Dermis microvascular lymphatic vessel endothelial cell (primary cell): ENCODE measurements at places on chromosomes 7 and 10. TPM values are rescaled to one million over a fixed set of nuclear protein-coding genes. Genes with fewer than 3 reads are reported as not detected.

DNA sequence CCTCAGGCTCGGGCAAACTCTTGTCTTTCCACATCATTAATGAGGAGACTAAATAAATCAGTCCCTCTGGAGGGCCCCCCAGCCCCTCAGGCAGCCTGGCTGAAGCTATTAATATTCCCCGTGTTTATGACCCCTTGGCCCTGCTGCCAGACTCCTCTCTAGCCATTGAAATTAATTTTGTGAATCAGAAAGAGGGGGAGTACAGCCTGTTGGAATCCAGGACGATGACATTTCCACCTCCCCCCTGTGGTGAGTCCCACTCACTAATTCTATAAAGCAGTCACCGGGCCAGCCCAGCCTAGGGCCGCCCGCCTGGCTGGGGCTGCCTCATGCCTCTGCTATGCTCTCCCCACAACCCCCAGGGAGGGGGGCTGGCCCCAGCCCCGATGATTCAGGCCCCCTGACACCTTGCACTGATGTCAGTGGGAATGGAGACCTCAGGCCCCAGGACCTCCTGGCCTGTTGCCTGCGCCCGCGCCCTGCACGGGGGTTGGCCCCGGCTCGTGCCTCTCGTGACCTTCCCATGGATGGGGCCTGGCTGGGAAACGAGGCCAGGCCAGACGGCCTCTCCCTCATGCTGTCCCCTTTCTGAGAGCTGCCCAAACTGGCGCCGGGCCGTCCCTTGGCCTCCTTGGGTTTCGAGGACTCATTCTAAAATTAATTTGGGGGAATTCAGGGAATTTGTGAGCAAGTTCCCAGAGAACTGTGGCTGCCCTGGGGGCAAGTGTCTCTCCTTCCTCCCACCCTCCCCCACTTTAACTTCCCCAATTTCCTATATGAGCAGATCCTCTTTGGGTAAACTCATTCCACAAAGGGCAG lies 34.0 kb downstream of the TMEM270 start:
- DNase-seq: no peak

- DNase-seq: peak; percentile 31
Measured at GRCh38 chr7:142866361-142867096, 11.7 kb downstream of the EPHB6 start.

DNA sequence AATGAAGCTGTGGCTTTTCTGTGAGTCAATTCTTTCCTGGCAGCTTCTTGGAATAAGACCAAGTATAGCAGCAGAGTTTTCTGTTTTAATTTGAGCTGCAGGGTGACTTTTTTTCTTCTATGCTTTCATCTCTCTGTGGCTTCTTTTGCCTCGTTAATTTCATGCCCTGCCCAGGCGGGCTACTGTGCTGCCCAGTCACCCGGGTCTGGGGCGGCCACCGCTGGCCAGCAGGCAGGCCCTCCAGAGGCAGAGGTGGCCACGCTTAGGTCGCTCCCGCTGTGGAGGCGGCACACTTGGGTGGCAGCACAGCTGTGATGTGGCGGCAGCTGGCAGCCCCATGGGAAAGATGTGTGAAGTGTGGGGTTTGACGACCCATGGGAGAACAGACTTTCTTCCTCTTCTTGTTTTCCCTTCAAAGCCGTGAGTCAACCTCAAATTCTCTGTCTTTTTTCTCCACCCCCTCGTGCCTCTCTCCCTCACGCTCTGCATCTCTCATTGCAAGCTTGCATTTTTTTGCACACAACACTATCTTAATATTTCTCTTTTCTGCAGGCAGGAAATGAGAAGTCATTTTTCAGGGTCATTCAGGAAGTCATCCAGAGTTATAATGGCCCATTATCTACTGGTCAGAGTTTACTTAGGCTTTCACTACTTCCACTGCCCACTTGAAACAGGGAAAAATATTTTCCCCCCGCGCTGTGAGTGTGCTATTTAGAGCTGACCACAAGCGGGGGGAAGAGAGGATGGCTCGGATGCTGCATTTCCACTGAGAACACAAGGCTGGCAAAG lies 67.8 kb downstream of the EGFR start:
- DNase-seq: peak; percentile 59

DNA sequence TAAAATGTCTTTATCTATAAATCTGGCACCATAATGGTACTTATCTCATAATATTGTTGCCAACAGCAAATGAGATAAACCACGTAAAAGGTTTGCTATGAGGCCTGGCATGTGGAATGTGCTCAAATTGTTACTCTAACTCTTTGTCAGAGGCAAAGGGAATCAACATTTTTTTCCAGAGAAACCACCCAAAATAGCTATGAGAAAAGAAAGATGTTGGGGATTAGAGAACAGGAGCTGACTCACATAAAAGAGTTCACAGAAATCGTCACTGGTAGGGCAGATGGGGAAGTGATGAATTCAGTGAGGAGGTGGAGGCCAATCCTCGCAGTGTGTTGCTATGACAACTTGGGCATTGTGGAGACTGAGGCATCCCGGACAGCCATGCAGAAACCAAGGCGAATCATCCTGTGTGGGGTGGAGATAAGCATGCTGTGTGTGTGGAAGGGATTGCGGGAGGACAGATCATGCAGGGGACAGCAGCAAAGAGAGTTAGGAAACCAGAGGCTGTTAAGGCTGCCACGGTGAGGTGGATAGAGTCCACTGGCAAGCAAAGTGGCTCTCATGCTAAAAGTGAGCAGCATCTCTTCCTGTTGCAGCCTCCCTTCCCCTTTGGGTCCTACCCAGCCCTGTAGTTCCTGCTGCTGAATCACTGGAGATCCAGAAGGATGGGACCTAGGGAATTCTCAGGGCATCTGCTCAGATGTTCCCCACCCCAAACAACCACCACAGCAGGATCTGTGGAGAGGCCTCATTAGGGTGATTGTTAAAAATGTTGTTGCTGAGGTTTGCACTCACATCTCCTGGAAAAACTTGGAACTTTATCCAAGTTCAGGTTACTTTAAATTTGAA lies 103.9 kb downstream of the CUBN start:
- DNase-seq: peak; percentile 80

SPAM1 gene
- not detected in 2 replicates for total RNA-seq

DNA sequence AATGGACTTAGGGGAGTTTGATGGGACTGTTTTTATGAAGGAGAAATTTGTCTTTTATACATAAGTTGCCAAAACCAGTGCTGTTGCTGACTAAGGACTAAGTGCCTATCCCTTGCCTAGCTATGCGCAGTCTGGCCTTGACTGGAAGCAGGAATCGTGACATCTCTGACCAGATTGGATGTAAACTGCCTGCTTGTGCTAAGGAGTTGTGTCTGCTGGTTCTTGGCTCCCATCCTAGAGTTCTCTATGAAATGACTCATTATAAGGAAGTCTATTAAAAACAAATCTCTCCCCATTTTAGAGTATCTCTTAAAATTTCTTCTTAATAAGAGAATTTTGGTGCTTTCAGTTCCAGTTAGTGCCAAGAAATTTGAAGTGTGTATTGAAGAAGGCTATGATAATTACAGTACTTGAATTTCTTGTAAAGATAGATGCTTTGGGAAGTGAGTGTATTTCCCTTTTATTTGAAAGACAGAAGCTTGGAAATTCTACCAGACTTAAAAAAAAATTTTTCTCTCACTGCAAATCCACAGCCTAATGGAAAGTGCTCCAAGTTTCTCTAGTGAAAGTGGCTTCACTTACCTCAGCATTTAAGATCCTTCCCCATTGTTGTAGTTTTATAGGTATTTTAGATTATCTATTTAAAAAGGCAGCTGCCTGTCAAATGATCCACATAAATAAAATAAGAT lies 77.6 kb downstream of the BICC1 start:
- DNase-seq: no peak

GRCh38 chr7:6647080-6647479 lies 10.0 kb downstream of the ZNF316 start:
- no peak for DNase-seq

- no peak for DNase-seq
Measured at GRCh38 chr7:108461840-108462239, 5.6 kb upstream of the NRCAM start.

- DNase-seq: no peak
Measured at GRCh38 chr7:121313220-121313792, 15.5 kb upstream of the WNT16 start.

PTER gene
- total RNA-seq: 7.1 and 8.3 TPM in 2 replicates

- DNase-seq: no peak
Measured at GRCh38 chr10:89518108-89518507, 17.3 kb downstream of the SLC16A12 start.
